Bone marrow (tissue), 2 donors: ENCODE measurements at places on chromosomes 16 and 17.

- no peak for DNase-seq
These were observed 402.0 kb upstream of the TNRC6C start for GRCh38 chr17:77556383-77557061.

GRCh38 chr17:67021196-67021595, 23.2 kb upstream of the CACNG1 start:
- no peak for DNase-seq

- DNase-seq, result no peak
These were observed 26.7 kb downstream of the PLD6 start for GRCh38 chr17:17179371-17179827.

DNA sequence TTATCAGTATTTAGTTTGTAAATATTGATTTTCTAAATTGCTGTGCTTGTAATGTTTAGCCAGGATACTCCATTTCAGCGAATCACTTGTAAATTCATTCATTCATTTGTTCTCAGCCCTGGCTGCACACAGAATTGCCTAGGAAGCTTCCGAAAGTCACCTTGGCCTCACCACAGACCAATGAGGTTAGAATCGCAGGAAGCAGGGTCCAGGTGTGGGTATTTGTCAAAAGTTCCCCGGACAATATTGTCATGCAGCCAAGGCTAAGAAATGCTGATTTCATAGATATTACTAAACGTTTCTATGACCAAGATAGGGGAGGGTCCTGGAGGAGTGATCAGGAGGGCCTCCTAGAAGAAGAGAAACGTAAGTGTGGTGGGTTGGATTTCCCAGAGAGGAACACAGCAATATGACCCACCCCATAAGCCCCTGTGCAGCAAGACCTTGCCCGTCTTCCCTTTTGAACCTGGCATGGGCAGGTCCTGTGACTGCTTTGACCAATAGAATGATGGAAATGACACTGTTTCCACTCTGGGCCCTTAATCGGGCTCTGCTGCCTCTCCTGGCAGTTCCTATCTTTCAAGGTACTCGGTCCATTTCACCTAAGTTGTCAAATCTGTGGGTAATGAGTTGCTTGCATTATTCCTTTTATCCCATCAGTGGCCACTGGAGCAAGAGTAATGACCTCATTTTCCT, 238.7 kb downstream of the FOXL1 start:
- DNase-seq, result no peak

- DNase-seq, result no peak
These were observed 57.1 kb downstream of the SPECC1 start for GRCh38 chr17:20066253-20066652.

GRCh38 chr17:17109907-17110306, 67.7 kb downstream of the MPRIP start:
- DNase-seq, result no peak

GRCh38 chr16:83171396-83171795, 544.6 kb downstream of the CDH13 start:
- DNase-seq, result peak; percentile 36

- DNase-seq, result no peak
These were observed 3.7 kb upstream of the ERN1 start for GRCh38 chr17:64133546-64134215.
